ENCODE measurements at places on chromosomes 12 and 14. TPM values are rescaled to one million over a fixed set of nuclear protein-coding genes. Genes with fewer than 3 reads are reported as not detected.

- DNase-seq = no peak
Observed at GRCh38 chr12:65949971-65950370, 125.7 kb downstream of the HMGA2 start.

GRCh38 chr12:55996201-55996714 is 818 bp upstream of the SUOX start:
- peak; percentile 71 for DNase-seq

- DNase-seq = no peak
Observed at GRCh38 chr14:43855556-43855955, 651.5 kb downstream of the FSCB start.

DNA sequence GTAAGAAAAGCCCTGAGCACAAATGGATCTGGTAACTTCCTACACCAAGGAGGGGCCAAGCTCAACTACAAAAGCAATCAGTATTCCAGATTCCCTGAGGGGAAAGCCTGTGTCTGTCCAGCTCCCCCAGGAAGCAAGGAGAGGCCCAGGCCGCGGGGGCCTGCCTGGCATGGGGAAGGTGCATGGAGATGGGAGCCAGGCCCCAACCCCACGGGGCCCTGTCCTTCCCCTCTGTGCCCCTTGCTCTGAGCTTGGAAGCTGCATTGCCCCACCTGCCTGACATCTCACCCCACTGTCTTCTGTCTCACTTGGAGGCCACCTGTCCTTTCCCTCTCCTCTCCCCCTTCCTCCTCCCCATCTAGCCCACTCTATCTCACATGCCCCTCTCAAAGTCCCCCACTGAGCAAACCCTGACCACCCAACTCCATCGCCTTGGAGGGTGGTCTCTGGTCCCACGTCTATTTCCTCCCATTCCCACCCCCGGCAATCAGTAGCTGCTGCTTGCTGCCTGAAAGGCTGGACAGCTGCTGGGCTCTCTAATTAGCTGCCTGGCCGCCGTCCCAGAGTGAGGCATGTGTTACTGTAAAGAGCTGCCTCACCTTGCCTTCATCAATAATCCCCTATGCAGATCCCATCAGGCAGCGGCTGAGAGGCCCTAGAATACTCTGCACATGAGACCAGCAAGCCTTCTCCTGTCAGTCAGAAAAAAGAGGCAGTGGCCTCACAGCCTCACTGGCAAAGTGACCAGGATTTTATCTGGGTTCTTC is 3.4 kb upstream of the TMEM229B start:
- DNase-seq = peak; percentile 23

GRCh38 chr12:18718462-18718861 is 19.4 kb downstream of the PLCZ1 start:
- DNase-seq = no peak

- DNase-seq = no peak
Observed at GRCh38 chr12:52127683-52128450, 48.4 kb downstream of the SMIM41 start.

DNA sequence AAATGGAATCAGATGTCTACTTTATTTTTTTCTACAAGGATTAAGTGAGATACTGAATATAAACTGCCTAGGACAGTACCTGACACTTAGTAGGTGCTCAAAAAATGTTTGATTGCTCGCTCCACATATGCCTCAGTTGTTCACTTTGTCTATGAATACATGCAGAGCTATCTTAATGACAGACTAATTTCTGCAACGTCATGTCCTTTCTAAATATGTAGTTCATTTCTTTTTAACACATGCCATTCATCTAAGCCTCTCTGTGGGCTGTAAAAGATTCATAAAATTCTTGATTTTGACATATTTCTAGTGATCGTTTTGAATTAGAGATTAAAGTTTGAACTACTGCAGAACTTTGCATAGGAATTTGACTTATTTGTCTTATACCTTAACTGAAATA is 176.3 kb upstream of the STXBP6 start:
- no peak for DNase-seq

DNA sequence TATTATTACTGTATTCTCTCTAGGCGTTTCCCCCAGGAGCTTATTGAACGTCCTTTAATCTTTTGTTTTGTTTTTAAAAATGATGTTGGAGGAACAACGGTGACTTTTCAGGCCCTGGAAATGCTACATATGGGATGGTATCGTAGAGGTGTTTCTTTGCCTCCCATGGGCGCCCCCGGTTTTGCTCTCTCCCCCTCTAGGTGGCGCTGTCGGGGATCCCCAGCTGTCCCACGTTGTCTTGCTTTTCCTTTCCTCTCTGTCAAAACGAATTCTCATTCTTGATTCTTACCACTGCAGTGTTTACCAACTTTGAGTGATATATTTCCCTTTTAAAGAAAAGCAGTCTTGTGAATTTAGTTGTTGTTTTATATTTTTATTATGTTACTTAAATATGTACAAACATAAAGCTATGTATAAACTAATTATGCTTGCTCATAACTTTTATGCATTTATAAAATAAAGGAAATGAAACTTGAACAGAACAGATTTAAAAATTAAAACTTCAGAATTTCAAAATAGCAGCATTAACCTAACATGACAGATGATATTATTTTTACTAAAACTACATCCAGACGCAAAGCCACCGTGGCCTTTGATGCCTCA is 171.9 kb downstream of the RGS6 start:
- no peak for DNase-seq

GRCh38 chr14:42629553-42629952 is 1022.9 kb downstream of the LRFN5 start:
- DNase-seq = no peak

- peak; percentile 41 for DNase-seq
Observed at GRCh38 chr14:51521764-51522163, 129.9 kb upstream of the FRMD6 start.

GRCh38 chr14:102323102-102323501 is 3.6 kb downstream of the ZNF839 start:
- peak; percentile 37 for DNase-seq

- no peak for DNase-seq
Observed at GRCh38 chr12:43826681-43827080, 9.2 kb upstream of the TMEM117 start.

DNA sequence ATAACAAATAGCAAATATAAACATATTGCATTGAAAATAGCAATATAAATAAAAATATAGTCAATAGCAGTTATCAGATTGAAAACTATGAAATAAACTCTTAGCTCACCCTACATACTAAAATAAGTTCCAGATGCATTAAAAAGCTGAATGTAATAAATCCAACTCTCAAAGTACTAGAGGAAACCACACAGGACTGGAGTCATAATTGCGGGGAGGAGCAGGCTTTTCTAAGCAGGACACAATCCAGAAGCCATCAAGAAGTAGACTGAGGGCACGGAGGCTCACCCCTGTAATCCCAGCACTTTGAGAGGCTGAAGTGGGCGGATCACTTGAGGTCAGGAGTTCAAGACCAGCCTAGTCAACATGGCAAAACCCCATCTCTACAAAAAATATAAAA is 22.2 kb downstream of the GSC start:
- DNase-seq = no peak

DNA sequence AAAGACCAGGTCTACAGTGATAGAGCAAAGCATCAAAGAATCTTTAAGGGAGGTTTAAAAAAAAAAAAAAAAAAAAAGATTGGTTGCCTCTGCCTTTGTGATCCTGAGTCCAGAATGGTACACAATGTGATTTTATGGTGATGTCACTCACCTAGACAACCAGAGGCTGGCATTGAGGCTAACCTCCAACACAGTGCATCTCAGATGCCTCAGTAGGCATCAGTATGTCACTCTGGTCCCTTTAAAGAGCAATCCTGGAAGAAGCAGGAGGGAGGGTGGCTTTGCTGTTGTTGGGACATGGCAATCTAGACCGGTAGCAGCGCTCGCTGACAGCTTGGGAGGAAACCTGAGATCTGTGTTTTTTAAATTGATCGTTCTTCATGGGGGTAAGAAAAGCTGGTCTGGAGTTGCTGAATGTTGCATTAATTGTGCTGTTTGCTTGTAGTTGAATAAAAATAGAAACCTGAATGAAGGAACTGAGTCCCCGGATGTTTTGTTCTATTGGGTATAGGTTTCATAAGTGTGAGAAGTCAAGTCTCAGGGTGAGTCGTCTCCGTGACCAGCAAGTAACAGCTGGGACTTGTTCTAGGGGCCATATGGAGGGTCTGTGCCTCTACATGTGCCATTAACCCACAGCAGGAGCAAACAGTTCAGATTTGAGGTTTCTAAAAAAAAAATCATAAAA is 9.3 kb downstream of the PEBP1 start:
- DNase-seq = no peak

DNA sequence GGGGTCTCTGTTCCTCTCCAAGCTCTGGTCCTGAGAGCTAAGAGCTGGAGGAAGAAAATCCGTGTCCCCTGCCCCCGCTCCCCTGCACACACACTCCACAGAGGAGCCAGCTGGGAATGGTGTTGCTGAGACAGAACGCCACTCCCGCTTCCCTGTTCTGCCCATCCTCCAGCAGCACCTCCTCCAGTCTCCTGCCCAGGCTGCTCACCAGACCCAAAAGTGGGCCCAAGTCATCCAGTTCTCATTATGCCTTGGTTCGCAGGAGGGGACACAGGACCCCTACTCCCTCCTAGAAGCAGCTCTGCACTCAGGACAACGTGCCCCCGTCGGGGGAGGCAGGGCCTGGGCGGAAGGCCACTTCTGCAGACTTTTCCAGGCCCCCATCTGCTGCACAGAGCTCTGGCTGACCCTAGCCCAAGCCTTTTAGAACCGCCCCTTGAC is 830 bp upstream of the TRMT61A start:
- DNase-seq = no peak

DNA sequence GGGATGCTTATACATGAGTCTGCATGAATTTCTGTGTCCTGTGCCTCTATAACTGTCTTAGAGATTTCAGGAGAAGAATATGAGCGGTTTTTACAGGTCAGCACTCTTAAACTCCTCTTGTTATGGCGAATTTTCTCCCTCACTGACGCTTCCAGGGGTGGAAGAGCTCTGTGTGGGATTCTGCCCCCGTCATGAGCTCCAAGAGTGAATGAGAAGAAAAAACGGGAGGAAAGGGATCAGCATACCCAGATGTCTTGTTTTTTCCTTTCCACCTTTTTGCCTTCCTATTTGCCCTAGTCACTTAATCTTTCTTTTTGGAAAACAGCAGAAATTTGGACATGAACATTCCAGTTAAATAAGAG is 651 bp downstream of the PFKM start:
- DNase-seq = peak; percentile 34

DNA sequence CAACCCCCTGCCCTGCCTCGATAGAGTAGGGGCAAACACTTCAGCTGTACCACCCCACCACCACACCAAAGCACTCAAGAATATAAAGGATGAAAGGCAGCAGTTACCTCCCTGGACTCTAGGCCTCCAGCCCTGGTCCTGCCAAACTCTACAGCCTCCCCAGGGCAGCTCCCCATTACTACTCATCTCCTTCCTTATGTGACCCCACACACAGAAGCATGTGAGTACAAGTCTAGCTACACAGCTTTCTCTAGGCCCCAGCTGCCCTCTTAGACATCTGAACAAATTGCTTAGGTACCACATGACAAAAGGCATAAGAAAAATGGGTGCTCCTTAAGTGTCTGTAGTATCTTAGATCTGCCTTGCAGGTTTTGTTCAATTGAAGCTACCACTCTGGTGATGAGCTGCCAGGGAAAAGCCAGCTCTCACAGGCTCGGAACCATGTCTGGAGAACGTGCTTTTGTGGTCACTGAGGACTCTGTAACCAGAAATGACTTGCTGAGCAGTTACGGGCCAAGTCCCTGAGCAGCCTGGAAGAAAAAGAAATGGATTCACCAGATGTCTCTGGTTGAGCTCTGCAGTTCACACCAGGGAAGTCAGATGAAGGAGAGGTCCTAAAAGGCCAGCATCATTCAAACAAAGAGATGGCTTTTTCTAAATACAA is 32.8 kb downstream of the FMNL3 start:
- DNase-seq = peak; percentile 40

- DNase-seq = no peak
Observed at GRCh38 chr14:64726585-64726890, 22.3 kb downstream of the PLEKHG3 start.

GRCh38 chr14:105487449-105487985 is 831 bp downstream of the CRIP1 start:
- no peak for DNase-seq

GRCh38 chr12:12818701-12819100 is 5.6 kb downstream of the DDX47 start:
- DNase-seq = no peak

DNA sequence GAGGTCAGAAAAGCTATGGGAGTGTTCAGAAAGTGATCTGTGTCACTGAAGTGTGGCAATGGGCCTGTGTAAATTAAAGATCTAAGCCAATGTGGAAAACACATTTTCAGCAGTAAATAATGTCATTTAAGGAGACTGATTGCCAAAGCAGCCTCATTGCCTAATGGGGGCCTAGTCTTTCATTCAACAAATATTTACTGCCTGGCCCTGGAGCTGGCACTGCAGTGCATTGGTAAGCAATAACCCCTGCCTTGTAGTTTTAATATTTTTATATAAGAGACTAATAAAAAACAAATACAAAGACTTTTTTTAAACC is 326.6 kb downstream of the BTG1 start:
- no peak for DNase-seq

DNA sequence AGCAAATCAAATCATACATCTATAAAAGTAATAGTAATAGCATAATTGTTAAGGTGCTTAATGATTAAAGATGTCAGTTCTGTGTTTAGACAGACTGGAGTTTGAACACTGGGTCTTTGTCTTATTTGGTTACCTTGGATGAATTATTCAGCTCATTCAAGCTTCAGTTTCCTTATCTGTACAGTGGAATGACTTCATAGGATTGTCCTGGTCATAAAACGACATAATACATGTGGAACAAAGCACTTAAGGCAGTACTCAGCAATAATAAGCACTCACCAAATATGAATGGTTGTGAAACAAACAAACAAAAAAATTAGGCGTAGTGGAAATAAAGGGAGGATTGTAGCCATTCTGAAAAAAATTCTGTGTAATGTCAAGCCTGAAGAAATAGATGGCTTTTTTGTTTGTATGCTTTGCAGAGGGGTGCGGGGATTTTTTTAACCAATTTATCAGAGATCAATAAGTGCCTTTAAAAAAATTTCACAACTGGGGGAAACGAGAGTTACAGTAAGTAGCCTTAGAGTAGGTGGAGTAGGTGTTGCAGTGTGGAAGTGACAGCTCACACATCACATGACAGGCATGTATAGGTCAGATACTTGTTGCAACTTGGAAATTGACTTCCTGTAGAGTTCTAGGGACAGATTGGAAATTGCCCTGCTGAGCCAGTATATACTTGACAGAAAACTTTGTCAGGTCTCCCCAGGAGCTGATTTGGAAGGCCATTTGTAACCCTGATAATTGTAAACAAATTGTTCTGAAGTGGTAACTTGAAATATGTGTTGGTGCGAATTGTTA is 157.7 kb downstream of the SLC15A5 start:
- DNase-seq = no peak

- DNase-seq = no peak
Observed at GRCh38 chr14:65231286-65231980, 129.1 kb upstream of the MAX start.

The SPIC gene
- polyA plus RNA-seq = not detected

The POLE gene
- polyA plus RNA-seq = 19.3 TPM

The LRRC10 gene
- polyA plus RNA-seq = 40.8 TPM

The IGF1 gene
- not detected for polyA plus RNA-seq

The ANG gene
- polyA plus RNA-seq = 2.1 TPM

The FAM186B gene
- polyA plus RNA-seq = 0.64 TPM

The OXA1L gene
- 53.4 TPM for polyA plus RNA-seq

The AMHR2 gene
- 53.4 TPM for polyA plus RNA-seq

The PDZRN4 gene
- 4.4 TPM for polyA plus RNA-seq

The HOXC6 gene
- polyA plus RNA-seq = not detected

The MYF5 gene
- not detected for polyA plus RNA-seq

The MSI1 gene
- 38.7 TPM for polyA plus RNA-seq

The RDH16 gene
- polyA plus RNA-seq = 1.1 TPM

The INSM2 gene
- polyA plus RNA-seq = not detected

The MYO1A gene
- polyA plus RNA-seq = 1.5 TPM

The ASIC1 gene
- polyA plus RNA-seq = 6.9 TPM

The KRT80 gene
- not detected for polyA plus RNA-seq

The GZMB gene
- polyA plus RNA-seq = not detected

All from cardiac muscle cell (in vitro differentiated cells and primary cell).